Smooth muscle cell of the brain vasculature (primary cell): ENCODE measurements at places on chromosomes 12 and 14.

GRCh38 chr14:22737052-22737451, 29.4 kb upstream of the OXA1L start:
- no peak for DNase-seq

DNA sequence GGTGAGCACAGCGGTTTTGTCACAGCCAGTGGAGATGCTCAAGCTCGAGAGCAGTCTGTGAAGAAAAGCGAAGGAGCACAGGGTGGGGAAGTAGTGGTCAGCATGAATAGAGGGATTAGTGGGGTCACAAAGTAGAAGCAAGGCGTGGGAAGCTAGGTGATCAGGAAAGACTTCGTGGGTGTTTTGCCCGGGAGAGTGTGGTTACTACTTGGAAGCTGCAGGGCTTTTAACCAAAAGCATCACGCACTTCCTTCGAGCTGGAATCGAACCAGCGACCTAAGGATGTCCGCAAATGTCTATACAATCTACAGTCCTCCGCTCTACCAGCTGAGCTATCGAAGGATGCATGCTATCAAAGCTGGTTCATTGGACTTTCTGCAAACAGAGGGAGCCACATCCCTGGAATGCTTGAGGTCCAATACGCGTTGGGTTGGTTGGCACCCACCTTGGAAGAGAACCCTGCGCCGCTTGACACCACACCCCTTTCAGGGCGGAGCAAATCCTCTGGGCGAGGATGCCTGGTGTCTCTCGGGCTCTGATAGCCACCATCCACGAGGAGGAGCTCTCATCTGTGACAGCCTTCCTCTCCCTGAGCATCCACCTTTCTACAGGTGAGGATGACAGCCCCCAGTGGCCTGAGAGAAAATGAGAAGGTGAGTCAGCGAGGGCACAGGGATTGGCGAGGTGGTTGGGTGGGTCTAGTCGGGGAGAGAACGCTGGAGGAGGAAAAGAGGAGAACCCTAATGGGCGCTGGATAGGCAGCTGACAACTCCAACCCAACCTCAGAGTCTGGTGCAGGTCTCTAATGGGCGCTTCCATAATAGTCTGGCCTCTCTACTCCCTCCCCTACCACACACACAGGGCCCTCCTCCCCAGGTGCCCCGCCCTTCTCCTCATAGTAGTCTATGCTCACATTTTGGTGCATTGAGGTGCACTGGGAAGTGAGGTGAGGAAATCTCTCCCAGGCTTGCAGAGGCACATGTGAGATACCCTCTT, 16.0 kb upstream of the OR6S1 start:
- no peak for DNase-seq

DNA sequence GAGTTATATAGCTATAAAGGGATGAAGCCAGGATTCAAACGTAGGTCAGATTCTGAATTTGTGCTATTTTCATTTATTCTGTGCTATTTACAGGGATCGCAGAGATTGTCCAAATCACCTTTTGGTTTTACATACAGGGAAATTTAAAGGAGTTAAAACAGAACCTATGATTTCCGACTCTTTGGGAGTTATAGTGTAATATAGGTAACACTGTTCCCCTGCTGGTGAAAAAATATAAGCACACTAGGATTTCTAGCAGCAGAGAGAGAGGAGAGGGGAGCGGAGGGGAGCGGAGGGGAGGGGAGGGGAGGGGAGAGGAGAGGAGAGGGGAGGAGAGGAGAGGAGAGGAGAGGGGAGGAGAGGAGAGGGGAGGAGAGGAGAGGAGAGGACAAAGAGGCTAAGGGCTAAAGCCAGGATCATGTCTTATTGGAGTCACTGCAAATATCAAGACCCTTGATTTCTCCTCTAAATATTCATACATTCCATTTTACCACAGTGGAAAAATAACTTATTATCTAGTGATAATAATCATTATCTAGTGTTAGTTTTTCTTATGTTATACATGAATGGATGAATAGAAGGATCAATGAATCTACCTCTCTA, 46.2 kb upstream of the KCNH5 start:
- DNase-seq, result no peak

DNA sequence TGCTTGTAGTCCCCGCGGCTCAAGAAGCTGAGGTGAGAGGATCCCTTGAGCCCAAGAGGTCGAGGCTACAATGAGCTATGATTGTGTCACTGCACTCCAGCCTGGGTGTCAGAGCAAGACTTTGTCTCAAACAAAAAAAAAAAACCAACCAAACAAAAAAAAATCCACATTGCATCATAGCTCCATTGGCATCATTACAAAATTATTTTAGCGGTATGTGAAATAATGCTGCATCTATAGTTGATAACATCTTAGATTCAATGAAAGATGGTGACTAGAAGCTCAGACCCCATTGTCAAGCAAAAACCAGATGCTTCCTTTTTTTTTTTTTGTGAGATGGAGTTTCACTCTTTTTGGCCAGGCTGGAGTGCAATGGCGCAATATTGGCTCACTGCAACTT, 14.8 kb upstream of the PTHLH start:
- no peak for DNase-seq

DNA sequence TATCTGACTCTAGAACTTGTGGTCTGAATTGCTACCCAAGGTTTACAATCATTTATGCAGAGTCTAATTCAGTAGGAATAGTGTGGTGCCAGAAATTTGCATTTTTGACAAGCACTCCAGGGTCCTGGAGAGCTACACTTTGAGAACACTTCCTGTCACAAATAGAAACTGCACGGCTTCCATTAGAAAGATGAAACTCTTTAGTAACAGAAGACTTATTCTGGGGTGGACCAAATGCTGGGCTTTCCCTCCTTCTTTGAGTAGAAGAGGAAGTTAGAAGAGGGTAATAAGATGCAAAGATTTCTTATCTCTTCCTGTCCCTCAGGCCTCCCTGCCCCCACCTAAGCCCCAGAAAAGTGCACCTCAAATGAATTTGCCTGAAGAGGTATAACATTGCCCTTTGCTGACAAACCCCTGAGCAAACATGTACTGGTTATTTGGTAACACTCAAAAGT, 28.4 kb downstream of the DGLUCY start:
- DNase-seq, result no peak
